Activated CD8-positive, alpha-beta memory T cell treated with anti-CD3 and anti-CD28 coated beads, Interleukin-2, amount 50 U/mL, for 4 hours (primary cell): ENCODE measurements at places on chromosomes 12 and 14.

- no peak for DNase-seq
Observed at GRCh38 chr12:107992870-107993451, 136.1 kb upstream of the WSCD2 start.

- no peak for DNase-seq
Observed at GRCh38 chr14:64707661-64708060, 3.4 kb downstream of the PLEKHG3 start.

DNA sequence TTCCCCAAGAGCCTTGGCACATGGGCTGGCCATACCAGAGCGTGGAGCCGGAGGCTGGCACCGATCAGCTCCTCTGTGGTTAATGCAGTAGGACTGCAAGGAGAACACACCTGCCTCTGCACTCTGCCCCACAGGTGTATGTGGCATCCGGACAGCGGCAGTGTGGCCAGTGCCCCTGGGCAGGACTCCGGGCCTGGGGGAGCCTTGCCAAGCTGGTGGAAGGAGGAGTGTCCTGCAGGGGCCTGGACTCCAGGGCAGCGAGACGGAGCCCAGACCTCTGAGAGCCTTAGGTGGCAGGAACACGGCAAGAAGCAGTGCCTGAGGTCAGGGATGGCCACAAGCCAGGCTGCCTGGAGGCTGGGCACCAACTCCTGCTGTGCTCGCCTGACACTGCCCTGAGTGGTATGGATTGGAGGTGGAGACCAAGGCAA lies 5.3 kb upstream of the BEGAIN start:
- peak; percentile 11 for DNase-seq

DNA sequence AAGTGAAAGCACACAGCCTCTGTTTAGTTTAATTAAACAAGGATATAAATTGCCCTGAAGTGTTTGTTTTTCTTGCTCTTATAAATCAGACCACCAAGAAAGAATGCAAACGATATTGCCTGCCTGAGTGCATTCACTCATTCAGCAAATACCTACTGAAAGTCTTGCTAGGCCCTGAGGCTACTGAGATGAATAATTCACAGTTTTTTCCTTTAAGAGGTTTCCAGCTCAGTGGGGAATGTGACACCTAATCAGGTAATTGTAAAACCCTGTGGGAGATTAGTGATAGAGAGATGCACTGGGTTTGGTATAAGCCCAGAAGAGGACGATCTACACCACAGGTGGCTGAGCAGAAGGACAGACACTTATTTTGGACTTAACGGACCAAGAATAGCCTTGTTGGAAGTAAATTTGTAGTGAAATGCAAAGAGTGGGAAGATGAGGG lies 151.4 kb downstream of the SLC35F4 start:
- DNase-seq = no peak

- no peak for DNase-seq
Observed at GRCh38 chr12:76444408-76444984, 96.3 kb upstream of the BBS10 start.

DNA sequence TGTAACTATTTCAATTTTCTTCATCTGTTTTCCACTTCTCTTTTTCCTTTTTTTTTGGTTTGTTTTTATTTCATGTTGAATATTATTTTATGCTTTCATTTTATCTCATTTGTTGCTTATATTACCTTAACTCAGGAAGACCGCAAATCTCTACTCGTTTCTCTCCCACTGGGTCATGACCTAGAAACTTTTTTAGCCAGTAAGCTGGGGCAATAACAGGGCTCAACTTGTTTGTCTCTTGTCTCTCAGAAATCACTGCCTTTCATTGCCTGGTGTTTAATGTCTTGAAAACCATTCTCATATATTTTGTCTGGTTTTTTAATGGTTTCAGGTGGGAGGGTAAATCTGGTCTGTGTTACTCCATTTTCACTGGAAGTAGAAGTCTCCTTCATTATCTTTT lies 36.6 kb upstream of the ATP2B1 start:
- no peak for DNase-seq

DNA sequence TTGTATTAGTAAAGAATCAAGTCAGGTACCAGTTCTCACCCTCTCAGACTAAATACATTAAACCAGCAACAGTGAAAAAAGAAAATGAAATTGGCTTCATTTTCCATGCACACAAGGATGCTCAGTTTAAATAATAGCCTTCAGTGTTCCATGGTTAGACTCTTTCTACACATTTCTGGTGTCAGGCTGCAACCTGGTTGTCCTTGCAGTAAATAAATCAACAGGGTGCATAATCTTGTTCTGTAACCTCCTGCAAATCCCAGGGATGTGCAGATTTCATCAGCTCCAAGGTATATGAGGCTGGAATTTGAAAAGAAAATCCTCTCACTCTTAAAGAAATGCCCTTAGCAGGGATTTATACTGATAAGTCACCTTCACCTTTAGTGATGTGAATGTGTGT lies 46.7 kb upstream of the BTG1 start:
- no peak for DNase-seq

DNA sequence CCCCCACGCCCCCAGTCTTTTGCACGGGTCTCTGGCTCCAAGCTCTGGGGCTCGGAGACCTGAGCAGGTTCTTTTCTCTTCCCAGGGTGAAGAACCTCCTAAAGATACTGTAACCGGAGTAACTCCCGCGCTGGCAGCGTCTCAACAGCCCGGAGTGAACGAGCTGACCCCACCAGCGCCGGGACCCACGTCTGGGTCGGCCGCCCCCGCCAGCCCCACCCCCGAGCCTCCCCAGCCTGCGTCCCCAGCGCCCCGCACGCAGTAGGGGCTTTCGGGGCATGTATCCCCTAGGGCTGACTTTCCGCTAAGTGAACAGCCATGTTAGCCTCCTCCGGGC lies 858 bp downstream of the SLC35F4 start:
- no peak for DNase-seq

GRCh38 chr12:56410768-56411167 lies 38.5 kb downstream of the TIMELESS start:
- no peak for DNase-seq

GRCh38 chr14:31879661-31880348 lies 197.3 kb upstream of the ARHGAP5 start:
- no peak for DNase-seq

GRCh38 chr12:110917961-110918360 lies 2.4 kb downstream of the MYL2 start:
- DNase-seq = no peak

DNA sequence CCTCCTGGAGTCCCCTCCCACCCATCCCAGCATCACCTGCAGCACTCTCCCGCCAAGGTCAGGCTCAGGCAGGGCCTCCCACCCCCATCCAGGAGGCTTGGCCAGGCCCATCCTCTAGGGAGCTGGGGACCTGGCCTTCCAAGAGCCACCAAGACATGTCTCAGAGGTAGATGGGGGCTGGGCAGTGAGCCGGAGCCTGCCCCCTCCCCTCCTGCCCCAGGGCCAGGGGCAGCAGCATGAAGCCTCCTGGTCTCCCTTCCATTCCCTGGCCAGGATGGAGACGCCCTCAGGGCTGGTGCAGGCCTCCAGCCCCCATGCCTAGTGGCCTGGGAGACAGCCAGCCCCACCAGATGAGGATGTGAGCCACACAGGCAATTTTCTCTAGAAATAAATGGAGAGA lies 69.3 kb upstream of the C14orf180 start:
- no peak for DNase-seq

- no peak for DNase-seq
Observed at GRCh38 chr14:95906591-95906990, 30.0 kb downstream of the TUNAR start.

DNA sequence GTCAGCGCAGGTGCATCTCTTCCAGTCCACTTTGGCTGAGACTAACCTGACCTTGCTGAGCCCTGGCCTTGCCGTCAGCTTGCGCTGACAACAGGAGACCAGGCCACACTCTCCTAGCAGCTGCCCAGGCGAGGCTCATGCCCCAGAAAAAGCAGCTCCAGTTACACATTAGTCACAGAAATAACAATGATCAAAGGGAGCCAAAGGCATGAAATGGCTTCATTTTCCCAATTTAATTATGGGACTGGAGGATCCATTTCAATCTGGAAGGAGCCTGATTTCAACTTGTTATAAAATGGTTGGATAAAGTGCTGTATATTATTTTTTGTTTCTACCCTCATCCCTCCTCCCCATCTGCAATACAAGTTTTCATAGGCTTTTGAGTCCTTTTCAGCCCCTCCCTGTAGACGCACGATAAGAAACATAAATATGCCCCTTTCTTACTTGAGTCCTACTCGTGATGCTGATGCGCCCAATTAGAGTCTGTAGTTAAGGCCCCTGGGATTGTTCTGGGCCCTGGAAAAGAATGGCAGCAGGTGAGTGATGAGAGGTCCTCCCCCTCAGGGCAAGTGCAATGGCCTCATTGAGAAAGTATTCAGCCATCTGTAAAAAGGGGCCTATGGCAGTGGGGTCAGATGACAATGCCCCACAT lies 376.0 kb downstream of the C12orf75 start:
- DNase-seq = no peak

- DNase-seq = no peak
Observed at GRCh38 chr14:65976761-65977404, 509.3 kb upstream of the CCDC196 start.

- DNase-seq = no peak
Observed at GRCh38 chr14:85534458-85535293, 4.7 kb downstream of the FLRT2 start.

DNA sequence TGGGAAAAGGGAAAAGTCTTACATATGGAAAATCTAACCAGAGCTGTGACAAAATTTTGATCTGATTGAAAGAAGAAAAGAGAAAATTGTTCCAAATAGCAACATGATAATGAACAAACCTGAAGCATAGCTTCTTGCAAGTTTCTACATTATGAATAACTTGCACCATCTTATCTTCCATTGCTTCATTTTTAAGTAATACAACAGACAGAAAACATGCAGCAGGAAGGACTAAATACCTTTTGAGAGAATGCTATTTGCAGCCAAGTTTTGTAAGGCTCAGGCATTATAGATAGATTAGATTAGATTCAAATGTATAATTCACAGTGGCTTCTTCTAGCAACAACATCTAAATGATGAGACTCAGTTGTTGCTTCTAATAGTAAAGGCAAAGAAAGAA lies 441.4 kb downstream of the AEBP2 start:
- no peak for DNase-seq

DNA sequence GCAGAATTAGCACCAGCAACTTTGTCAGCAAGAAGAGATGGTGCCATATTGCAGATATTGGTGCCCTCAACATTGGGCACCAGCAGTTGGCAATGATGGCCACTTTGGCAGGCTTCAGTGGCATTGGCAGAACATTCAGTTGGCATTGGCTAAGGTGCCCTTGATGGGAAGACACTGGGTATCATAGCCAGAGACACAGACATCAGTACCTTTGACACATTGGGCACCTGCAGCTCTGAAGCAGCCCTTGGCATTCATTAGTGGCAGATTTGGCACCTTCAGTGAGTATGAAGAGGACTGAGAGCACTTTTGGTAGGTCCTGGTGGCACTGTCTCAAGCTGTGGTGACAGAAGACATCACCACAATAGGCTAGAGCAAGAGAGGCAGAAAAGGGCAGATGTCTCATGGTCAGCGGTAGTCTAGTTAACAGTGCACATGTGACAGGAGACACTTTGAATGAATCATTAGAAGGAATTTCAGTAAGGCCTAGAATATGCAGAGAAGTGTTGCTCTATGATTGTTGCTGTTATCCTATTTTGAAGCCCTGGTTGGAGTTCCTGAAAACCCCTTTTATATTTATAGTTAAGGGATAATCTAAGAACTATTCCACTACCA lies 422.2 kb downstream of the APAF1 start:
- DNase-seq = no peak

DNA sequence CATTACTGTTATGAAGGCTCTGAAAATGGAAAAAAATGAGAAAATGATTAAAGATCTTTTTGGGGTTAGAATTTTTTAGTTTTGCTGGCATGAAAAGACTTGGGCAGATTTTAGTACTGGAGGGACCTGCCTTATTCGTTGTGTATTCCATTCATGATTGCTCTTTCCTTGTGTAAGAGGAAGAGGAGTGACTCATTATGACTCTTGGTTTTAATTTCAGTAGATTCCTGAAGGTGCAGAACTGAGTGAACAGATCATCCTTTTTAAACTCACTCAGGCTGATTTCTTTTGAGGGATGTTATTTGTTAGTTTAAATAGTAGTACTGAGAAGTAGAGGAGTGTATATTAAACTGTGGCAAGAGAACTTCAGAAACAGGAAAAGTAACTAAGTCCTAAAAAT lies 41.6 kb downstream of the AKAP6 start:
- no peak for DNase-seq

DNA sequence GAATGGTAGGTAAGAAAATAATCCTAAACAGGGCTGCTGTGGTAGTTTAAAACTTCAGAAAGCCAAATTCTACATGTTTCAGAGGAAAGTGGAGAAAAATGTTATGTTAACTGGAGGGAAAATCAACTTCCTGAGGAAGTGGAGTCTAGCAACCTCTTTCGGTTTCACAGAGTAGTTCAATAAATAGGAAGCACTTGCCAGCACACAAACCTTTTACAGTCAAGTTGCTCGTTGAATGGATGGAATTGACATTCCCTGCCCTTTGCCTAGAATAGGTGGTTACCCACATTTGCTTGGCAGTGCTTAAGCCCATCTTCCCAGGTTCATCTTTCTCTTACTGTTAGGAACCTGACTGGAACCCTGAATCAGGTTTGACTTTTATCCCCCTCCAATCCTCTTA lies 15.9 kb downstream of the ANKRD13A start:
- DNase-seq = no peak

DNA sequence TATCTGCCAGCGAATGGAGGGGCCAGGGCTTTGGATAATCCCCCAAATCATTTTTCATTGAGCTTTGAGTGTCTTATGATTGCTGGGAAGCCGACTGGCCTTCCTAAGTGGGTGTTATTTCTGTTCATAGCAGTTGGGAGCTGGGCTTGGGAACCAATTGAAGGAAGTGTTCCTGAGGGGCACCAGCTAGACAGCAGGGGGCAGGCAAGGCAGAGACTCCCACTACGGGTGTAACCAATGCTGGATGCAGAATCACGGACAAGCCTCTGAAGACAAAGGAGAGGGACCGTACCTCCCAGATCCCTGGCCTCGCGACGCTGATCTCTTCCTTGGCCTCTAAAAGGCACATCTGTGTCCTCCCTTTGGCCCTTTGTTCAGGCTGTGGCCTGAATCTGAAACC lies 149.0 kb upstream of the PRMT8 start:
- DNase-seq = no peak

GRCh38 chr12:132123970-132124765 lies 20.0 kb downstream of the DDX51 start:
- DNase-seq = no peak

DNA sequence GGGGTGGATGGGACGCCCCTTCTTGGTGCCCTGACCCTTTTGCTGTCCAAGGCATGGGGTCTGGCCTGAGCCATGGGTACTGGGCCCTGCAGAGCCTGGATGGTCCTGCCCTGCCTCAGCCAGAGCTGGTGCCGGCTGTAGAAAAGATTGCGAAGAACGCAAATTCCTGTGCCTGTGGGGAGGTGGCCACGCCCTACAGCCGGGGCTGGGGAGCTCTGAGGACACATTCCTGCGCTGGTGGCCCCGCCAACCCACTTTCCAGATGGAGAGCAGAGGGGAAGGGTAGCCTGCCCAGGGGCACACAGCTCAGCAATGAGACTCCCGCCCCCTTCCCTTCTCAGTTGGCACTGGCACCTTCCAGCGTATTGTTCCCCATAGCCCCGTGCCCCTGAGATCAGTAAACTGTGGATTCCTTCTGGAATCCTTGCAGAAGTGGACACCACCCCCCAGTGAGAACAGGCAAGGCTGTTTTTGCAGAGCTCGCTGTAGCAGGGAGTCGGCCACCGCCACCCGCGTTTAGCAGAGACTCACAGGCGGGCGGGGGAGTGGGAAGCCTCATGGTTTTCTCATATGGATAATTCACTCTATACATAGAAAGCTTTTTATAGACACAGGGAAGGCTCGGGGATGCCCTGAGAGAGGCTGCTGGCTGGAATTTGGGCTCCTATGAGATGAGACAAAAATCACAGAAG lies 8.6 kb downstream of the INF2 start:
- DNase-seq = no peak
